NCI-H1694 treated with DMSO at 0.1 percent for 48 hours (cell line): ENCODE measurements at places on chromosomes 11 and 22.

DNA sequence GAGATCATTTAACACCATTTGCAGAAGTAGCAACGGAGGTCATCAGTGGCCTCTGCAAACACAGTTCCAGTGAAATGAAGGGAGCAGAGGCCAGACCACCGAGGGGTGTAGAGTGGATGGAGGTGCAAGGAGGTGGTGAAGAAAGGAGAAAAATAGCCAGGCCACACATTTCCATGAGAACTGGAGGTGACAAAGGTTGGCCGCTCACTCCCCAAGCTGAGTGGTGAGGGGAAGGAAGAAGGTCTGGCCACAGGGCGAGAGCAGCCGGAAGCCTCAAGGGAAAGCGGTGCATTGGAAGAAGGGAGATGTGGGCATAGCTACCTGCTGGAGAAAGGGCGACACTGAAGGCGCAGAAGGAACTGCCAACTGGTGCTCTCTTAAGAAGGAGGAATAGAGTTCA, 20.1 kb upstream of the TMPRSS4 start:
- no peak for DNase-seq

DNA sequence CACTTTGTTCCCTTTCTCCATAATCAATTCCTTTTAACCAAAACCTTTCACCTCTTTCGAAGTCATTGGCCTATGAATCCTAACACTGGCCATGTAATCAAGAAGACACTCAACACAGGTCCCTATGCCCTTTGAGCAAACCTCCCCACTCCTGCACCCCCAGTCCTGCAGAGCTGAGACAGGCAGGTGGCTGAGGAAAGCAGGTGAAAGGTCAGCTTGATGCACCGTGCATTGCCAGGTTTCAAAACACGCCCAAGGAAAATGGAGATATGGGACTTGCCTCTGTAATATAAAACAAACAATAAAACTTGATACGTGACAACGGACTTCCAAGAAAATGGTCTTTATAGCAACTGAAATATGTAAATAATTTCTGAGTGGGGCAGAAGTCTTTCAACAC, 10.6 kb downstream of the CPT1A start:
- DNase-seq = no peak

- DNase-seq = no peak
These were observed 32.5 kb upstream of the GRAMD4 start for GRCh38 chr22:46587492-46588278.

DNA sequence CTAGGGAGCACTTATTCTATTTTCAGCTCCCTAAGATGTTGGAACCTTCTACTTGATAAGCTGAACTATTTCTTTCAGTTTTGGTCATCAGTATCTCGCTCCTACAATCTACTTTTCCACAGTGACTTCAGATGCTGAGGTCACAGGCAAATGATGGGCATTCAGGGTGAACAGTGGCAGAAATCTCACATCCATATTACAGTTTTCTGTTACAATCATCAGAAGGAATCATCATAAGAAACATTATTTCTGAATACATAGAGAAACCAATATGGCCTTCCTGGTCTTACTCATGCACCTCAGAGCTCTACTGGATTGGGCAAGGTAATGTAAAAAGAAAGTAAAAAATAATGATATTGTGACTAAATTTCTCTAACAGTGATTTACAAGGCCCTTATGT, 39.4 kb upstream of the DDI1 start:
- no peak for DNase-seq

- DNase-seq = no peak
These were observed 3.4 kb upstream of the ANO1 start for GRCh38 chr11:70074746-70075145.

- DNase-seq = no peak
These were observed 10.7 kb upstream of the NLRP6 start for GRCh38 chr11:267491-267994.

- DNase-seq = no peak
These were observed 6.1 kb downstream of the THY1 start for GRCh38 chr11:119416606-119417580.

GRCh38 chr11:46899501-46900025, 18.8 kb downstream of the LRP4 start:
- no peak for DNase-seq

GRCh38 chr11:134533511-134533910, 121.5 kb upstream of the B3GAT1 start:
- DNase-seq = no peak

DNA sequence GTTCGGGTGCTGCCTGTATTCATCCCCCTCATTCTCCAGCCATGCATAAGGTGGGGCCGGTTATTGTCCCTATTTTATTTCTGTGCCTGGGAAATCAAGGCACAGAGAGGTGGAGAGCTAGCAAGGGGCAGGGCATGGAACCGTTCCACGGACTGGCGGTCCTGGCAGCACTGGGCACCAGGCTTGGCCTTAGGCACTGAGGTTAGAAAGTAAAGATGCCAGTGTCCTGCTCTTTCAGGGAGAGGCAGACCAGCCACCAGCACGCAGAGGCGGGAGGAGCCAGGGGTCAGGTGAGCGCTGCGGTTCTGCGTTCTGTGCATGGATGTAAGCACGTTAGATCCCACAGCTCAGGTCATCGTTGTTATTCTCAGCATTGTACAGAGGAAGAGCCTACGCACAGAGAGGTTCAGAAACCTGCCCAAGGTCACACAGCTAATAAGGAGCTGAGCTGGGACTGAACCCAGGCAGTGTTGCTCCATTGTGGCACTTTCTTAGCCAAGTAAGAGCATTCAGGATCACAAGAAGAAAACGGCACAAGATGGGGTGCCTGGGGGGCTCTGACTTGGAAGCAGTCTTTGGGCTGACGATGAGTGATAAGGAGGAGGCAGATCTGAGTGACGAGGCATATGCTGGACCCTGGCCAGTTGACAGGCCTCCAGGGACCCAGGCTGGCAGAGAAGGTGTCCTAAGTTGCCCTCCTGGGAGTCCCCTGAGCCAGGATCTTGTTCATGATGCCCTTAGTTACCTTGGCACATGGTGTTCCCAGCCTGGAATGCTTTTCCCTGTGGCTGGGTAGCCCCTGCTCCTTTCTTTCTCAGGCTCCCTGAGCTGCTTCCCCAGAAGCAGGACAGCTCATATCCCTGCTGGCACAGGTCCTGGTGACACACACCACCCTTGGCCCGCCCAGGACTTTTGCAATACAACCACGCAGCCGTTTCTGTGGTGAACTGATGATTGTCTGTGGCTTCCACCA, 41.1 kb downstream of the OSBPL5 start:
- DNase-seq = no peak

GRCh38 chr11:59040607-59041006, 45.5 kb upstream of the GLYATL1B start:
- no peak for DNase-seq

DNA sequence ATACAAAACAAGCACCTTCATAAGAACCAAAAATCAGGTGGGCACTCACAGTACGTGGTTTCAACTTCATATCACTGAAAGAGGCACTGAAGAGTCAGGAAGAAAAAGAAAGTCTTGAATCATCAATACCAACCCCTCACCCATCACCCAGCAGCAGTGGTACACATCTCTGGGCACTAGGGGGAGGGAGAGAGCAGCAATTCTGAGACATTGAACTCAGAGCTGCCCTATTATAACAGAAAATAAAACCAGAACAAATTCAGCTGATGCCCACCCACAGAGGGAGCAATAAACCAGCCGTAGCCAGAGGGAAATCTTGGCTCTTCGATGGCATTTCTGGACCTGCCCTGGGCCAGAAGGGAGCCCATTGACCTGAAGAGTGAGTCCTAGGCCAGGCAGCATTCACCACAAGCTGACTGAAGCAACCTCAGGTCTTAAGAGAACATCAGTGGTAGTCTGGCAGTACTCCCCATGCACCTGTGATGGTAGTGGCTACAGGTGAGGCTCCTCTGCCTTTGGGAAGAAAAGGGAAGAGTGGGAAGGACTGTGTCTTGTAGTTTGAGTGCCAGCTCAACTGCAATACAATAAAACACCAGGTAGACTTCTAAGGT, 42.2 kb upstream of the FAM181B start:
- DNase-seq = no peak

- no peak for DNase-seq
These were observed 14.0 kb downstream of the EP300 start for GRCh38 chr22:41106122-41106968.

- no peak for DNase-seq
These were observed 59.4 kb downstream of the GRK3 start for GRCh38 chr22:25623851-25624250.

DNA sequence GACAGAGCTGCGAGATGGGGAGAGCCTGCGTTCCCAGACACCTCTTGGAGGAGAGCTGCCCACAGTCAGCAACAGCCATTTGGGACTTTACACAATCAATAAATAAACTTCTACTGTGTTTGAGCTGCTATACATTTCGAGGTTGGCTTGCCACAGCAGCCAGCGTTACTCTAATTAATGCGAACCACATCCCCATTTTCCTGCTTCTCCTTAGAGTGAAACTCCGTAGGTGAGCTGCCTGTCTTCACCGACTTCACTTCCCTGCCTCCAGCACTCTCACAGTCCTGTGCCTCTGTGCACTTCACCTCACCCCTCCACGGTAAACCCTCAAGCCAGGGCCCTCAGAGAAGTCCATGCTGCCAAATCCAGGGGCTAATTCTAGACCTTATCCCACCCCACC, 5.9 kb upstream of the SLC22A12 start:
- no peak for DNase-seq

GRCh38 chr22:35835998-35836691, 118.5 kb downstream of the APOL5 start:
- peak; percentile 51 for DNase-seq

- DNase-seq = no peak
These were observed 37.2 kb downstream of the FAM83F start for GRCh38 chr22:40031766-40032470.

- DNase-seq = no peak
These were observed 36.9 kb downstream of the MOB2 start for GRCh38 chr11:1449490-1450243.

DNA sequence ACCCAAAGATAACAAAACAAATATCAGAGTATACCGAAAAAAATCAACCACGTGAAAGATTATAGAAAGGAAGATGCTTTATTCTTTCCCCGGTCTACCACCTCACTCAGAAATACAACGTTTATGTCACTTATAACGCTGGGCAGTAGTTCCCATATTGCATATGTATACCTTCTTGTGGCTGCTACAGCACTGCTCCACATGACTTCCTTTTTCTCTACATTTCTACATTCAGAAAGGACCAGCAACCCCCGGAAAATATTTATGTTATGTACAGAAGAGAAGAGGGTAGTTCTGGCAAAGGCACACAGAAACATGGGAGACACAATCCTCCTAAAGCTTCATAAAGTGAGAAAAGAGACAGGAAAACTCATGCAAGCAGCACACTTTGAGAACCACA, 56.8 kb downstream of the MTMR2 start:
- no peak for DNase-seq

GRCh38 chr11:78753297-78753696, 178.6 kb upstream of the NARS2 start:
- no peak for DNase-seq

GRCh38 chr11:114059278-114059983, at the start of gene ZBTB16:
Gene ZBTB16, plus strand, starts transcription at chr11:114059711. Its CDS starts 3,590 bp downstream, at chr11:114063301.
- DNase-seq = no peak

GRCh38 chr11:120594746-120595145, 83.2 kb downstream of the GRIK4 start:
- no peak for DNase-seq

GRCh38 chr11:124168796-124169195, 14.3 kb upstream of the OR10D3 start:
- no peak for DNase-seq

DNA sequence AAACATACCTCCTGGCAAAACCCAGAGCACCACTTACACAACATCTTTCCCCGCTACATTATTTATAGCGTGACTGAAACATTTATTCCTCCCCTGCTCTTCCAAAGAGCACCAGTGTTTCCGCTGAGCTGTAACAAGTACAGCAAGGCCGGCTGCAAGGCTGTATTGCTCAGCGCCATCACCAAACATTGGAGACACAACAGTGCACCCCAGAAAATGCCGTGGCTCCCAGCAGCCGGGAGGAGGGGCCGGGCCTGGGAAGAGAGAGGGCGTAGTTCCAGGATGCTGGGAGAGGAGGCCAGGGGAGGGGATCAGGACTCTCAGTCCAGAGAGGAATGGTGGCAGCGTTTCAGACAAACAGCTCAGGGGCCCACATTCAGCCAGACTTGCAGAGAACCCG, 133.2 kb downstream of the DSCAML1 start:
- no peak for DNase-seq

DNA sequence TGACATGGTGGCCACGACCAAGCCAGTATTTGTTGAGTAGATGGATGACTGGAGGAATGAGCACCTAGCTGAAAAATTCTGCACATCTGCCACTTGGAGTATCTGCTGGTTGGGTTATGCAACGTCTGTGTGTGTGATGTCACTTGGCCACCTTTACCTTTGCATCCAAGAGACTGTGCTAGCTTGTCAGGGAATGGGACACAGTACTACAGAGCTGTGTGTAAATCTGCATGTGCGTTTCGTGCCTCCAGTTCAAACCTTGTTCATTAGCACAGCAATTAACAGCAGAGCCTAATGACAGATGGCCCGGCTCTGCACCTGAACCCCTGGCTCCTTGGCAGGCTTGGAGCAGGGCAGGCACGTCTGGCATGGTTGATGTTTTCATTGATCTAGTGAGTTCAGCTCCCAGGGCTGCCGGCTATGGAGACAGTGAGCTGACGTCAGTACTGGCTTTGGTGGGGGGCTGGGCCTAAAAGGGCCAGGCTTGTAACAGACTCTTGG, 188.4 kb upstream of the NAV2 start:
- peak; percentile 93 for DNase-seq

DNA sequence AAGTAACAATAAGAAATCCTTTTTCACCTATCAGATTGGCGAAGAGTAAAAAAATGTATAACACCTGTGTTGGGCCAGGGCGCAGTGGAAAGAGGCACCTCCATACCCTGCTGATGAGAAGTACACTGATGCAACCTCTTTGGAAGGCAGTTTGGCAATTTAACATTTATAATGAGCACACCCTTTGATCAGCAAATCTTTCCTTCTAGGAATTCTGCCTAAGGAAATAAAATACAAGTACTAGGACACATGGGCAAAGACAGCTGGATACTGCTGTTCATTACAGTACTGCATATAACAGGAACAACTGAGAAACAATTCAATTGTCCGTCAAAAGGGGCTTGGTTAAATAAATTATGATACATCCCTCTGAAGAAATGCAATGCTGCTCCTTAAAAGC, 110.1 kb downstream of the RPL27A start:
- no peak for DNase-seq

DNA sequence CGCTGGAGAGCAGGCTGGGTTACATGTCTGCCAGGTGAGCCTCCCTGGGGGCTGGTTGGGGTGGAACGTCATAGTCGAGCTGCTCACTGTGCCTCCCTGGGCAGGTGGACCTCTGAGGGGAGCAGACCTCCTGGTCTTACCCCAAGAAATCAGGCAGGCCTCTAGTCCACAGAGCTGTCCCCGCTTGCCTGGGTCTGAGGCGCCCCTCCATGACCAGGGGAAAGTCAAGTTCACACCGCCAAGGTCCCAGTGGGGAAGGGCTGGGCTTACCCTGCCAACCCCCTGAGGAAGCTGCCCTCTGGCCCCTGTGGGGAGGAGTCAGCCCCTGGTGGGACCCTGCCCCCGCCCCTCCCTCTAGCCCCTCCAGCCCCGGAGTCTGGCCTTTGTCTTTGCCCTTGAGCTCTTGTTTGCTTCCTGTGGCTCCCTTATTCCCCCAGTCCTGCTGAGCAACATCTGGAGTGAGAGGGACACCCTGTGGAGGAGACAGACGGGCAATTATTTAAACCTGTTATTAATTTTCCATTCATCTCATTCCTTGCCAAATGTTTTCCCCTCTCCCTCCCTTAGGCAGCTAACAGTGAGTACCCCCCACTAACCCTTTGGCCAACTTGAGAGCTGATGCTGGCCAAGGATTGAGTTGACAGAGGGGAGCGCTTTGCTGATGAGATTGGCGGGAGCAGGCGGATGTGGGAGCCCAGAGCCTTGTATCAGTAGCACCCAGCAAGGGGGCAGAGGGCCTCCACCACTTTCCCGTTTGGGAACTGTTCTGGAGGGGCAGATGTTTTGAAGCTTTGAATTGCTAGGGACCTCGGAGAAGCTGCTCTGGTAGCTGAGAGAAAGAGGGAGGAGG, 83.4 kb downstream of the CEP164 start:
- DNase-seq = peak; percentile 64
